ENCODE measurements at places on chromosomes 3 and 15.

DNA sequence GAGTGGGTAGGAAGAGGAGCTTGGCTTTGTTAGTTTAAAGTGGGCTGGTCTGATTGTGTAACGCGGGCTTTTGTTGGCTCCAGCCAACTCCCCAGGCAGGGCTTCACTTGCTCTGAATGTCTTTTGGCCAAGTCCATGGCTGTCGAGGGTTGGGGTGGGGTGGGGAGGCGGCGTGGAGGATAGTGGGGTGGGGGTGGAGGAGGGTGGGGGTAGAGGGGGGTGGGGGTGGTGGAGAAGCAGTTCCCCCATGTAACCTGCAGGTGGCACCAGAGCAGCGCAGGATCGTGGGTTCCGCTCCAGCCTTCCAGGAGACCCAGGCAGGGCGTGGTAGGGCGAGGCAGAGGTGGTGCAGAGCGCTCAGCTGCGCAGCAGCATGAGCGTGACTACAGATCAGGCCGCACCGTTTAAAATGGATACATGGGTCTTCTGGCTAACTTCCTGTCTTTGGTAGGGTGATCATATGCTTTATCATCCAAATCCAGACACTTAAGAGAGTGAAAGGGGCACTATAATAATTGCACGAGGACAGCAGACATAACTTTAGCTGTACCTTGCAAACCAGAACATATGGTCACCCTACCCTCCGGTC is 28.3 kb downstream of the GOLGA6A start:
- DNase-seq = no peak

DNA sequence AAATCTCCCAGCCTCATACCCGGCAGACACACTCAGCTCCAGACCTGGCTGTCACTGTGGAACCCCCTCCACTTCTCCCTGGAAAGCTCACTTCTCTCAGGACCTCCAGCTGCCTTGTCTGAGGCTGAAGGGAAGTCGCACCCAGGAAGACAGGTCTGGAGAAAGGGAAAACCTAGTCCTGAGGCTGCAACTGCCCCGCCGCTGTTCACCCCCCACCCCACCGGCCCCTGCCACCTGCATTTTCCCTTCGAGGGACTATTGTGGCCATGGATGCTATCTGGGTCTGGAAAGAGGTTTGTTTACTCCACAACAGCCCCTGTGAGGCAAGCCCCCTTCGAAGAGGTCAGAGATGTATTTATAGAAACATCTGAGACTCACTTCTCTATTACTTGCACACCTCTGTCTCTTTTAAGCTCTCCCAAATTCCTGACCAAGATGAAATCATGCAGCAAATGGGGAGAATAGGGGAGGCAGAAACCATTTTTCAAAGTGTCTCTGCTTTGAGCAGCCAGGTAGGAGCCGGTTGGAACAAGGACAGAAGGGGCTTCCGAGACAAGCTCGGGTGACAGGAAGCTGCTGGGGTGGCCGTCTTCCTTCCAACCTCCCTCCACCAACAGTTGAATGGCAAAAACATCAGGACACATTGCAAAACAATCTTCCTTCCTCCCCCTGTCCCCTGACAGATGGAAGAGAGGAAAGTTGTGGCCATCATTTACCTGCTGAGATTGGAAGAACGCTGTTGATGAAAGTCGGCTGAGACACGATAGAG is 518 bp downstream of the COLQ start:
- no peak for DNase-seq

DNA sequence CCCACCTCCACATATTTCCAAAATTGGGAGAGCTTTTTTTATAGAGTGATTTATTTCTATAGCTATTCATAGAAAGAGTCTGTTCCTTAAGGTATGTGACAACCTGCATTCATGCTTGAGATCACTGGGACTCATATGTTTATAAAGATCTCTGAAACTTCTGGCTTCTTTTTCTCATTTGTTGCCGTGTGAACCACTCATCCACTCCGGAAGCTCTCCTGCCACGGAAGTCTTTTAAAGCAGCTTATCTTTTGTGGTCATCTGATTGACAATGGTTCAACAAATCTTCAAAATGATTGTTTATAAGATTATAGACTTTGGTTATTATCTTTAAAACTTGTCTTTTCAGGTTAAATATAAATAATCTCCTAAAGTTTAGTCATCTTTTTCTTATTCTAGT is 260.5 kb downstream of the C3orf38 start:
- DNase-seq = no peak

- no peak for DNase-seq
Observed at GRCh38 chr3:171115667-171116066, 89.1 kb upstream of the SLC2A2 start.

- no peak for DNase-seq
Observed at GRCh38 chr3:161101609-161102008, 3.5 kb downstream of the B3GALNT1 start.

GRCh38 chr3:181705086-181705480 is 6.6 kb upstream of the SOX2 start:
- no peak for DNase-seq

- no peak for DNase-seq
Observed at GRCh38 chr3:128054367-128054766, 2.1 kb downstream of the SEC61A1 start.

DNA sequence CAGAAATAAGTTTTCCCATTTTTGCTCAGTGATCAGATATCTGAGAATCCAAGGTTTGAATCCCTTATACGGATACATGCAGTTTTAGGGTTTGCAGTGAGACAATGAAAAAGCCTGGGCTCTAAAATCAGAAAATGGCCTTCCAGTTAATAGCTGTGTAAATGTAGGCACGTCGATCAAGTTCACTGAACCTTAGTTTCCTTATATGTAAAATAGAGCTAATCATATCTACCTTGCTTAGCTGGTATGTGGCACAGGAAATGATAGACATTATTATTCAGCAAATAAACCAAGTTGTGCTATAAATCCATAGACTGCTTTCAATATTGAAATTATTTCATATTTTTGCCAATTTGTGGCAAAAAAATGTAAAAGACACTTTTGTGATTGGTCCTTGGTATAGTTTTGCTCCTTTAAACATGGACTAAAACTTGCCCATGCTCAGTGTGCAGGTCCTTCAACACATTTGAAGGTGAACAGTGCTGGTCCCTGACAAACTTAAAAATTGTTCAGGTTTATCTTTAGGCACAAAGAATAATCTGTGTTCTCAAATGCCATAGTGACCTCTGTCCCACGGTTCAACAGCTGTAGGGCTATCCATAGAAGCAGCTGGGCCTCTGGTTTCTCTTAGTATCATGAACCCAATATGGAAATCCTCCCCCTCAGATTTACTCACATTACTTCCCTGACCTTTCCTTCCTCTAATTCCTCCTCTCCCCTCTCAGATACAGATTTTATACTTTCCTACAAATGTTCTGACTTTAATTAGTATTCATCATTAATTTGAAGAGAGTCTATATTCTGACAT is 51.0 kb downstream of the CCDC54 start:
- no peak for DNase-seq

GRCh38 chr3:78858910-78859309 is 908.9 kb downstream of the ROBO1 start:
- no peak for DNase-seq

DNA sequence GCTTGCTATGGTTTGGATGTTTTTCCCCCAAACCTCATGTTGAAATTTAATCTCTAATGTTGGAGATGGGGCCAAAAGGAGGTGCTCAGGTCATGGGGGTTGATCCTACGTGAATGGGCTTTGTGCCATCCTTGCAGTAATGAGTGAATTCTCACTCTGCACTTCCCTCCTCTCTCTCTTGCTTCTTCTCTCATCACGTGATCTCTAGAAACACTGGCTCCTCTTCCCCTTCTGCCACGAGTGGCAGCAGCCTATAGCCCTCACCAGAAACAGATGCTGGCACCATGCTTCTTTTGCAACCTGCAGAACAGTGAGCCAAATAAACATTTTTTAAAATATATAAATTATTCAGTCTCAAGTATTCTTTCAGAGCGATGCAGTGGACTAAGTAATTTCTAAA is 13.3 kb upstream of the PLSCR1 start:
- no peak for DNase-seq

GRCh38 chr3:33868309-33868708 is 69.9 kb downstream of the PDCD6IP start:
- DNase-seq = no peak

DNA sequence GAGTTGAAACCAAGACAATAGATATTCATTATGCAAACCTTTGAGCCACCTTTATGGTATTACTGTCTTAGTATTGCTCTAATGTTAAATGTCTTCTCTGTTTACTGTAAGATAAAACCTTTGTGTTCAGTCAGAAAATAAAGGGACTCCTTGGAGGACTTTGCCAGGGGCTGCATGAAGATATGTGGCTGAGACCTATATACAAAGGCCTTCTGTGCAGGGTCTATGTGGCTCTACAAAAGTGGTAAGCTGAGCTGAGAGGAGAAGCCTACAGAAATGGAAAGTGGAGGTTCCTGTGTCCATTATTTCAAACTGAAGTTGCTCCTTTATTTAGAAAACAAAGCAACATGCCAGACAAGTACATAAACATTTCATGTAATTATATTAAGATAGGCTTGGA is 131.5 kb downstream of the FNDC3B start:
- no peak for DNase-seq

- DNase-seq = no peak
Observed at GRCh38 chr3:111976254-111976653, 2.6 kb upstream of the ABHD10 start.

GRCh38 chr3:126259411-126260391 is 79.3 kb upstream of the ALDH1L1 start:
- DNase-seq = no peak

DNA sequence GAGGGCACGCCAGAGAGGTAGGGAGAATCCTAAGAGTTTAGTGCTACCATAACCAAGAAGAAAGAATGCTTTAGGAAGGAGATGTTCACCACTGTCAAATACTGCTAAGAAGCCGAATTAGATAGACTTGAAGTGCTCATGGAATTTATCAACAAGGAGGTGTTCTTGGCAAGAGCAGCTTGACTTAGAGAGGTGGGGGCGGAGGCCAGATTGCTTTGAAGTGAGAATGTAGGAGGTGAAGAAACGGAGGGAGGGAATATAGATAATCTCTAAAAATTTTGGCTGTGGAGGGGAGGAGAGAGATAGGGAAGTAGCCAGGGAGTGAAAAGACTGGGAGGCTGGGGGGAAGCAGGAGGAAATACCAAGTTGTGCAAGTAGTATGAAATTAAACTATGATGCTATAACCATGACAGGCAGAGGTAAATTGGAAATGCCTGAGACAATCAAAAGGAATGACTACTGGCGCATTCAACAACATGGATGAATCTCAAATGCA is 35.5 kb downstream of the GADL1 start:
- no peak for DNase-seq

GRCh38 chr3:187497052-187497451 is 128.9 kb downstream of the RTP4 start:
- DNase-seq = no peak

GRCh38 chr3:58198804-58199203 is 12.0 kb downstream of the DNASE1L3 start:
- no peak for DNase-seq

- no peak for DNase-seq
Observed at GRCh38 chr15:63870487-63871209, 36.9 kb upstream of the HERC1 start.

DNA sequence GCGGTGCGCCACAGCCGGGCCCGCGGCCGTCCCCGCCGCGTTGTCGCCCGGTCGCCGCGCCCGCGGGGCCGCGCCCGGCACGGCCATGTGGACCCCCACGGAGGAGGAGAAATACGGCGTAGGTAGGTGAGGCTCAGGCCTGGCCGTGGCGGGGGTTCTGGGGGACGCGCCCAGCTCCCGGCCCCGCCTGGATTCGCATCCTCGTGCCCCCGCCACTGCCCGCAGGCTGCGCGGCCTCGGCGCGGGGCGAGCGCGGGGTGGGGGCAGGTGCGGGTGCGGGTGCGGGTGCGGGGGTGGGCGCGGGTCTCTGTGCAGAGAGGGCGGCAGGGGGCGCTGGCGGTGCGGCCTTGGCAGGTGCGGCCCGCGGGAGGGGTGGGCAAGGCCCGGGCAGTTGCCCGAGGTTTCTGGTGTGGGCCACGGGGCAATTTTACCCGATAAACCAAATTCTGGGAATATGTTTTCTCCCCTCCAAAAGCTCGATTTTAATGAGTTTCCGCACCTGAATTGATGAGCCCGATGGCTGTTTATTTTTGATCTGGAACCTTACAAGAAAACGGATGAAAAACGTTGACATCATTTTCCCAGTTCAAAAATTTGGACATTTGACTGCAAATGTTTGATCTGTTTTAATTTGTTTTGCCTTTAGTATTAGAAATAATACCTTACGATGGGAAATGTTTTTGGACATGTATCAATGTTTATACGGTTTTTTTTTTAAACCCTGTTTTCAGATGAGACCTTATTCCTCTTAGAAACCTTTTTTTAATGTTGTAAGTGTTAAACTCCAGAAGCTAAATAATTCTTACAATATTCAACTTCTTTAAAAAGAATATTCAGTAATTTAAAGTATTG is 678 bp downstream of the DOCK3 start:
- DNase-seq = no peak

- no peak for DNase-seq
Observed at GRCh38 chr3:190883973-190884832, 21.7 kb upstream of the GMNC start.

- DNase-seq = no peak
Observed at GRCh38 chr15:34494084-34494399, 56.4 kb upstream of the GOLGA8A start.

DNA sequence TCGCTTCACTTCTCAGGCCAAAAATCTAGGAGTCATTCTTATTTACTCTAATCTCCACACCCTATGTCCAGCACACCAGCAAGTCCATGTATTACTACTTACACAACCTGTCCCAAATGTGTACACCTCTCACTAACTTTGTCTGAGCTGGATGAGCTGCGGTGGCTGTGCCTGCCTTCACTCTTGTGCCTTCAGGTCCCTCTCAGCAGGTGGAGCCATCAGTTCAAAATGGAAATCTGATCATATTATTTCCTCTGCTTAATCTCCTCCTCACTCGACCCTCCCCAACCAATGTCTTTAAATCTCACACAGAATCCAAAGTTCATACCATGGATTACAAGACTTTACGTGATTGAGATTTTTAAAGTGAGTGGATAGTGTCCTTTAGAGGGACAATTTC is 82.8 kb downstream of the SSR3 start:
- DNase-seq = no peak

GRCh38 chr3:136141891-136142290 is 54.2 kb downstream of the MSL2 start:
- DNase-seq = no peak

GRCh38 chr15:52151353-52151752 is 38.8 kb upstream of the BCL2L10 start:
- DNase-seq = no peak

DNA sequence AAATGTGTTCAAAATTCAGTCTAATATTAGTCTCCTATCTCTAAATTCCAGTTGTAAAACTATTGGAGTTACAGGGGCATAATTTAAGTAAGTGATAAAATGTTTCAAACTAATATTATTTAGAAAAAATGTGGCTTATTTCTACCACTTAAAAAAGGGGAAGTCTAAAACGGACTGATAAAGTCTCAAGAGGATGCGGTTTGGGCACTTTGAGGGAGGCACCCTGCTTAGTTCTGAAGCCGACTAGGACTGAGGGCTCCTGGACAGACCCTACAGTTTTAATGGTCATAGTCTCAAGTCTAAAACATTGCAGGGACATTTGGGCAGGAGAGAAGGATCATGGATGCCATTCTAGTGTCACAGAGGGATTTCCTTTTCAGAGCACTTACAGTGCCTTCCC is 566.3 kb downstream of the NR2F2 start:
- no peak for DNase-seq
